ENCODE measurements at places on chromosomes 7 and 10.

- no peak overlapping the region for H3K4me3 ChIP-seq
- no peak for DNase-seq
- H3K27ac ChIP-seq = no peak overlapping the region
- no peaks in the 10 kb centered on the region for H3K4me1 ChIP-seq
- no peaks in the 10 kb centered on the region for H3K36me3 ChIP-seq
- H3K27me3 ChIP-seq = peaks cover 15% of the 10 kb centered on the region
These were observed 143.8 kb downstream of the ZNF22 start for GRCh38 chr10:45144326-45145070.

- DNase-seq = no peak
- peaks cover 4% of the 10 kb centered on the region for H3K36me3 ChIP-seq
- peaks cover 9% of the 10 kb centered on the region for H3K4me1 ChIP-seq
- no peaks in the 10 kb centered on the region for H3K27me3 ChIP-seq
These were observed 202.9 kb upstream of the MTPN start for GRCh38 chr7:136179851-136180721.

GRCh38 chr10:95233377-95234034 is 39.5 kb downstream of the ACSM6 start:
- H3K4me1 ChIP-seq = peaks cover 12% of the 10 kb centered on the region
- H3K36me3 ChIP-seq = peaks cover 5% of the 10 kb centered on the region
- H3K4me3 ChIP-seq = no peak overlapping the region
- no peak for DNase-seq

DNA sequence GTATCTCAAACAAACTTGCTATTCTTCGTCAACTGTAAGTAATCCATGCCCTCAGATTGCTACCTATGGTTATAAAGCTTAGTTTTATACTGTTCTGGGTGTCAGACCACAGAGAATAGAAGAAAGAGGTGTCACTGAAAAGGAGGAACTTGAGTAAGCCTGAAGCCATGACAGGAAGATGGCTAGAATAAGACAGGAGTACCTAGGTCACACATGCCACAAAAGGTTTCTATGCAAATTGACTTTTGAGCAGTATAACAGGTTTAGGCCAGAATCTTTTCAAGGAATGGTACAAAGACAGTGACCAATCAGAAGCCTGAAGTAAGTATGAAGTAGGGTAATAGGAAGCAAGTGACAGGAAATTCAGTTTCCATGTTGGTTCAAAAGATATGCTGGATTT is 23.5 kb downstream of the FBXW4 start:
- peaks cover 20% of the 10 kb centered on the region for H3K36me3 ChIP-seq
- peak overlapping the region; percentile 67 for H3K4me3 ChIP-seq
- DNase-seq = no peak
- no peaks in the 10 kb centered on the region for H3K27me3 ChIP-seq
- H3K27ac ChIP-seq = peak overlapping the region; percentile 36

DNA sequence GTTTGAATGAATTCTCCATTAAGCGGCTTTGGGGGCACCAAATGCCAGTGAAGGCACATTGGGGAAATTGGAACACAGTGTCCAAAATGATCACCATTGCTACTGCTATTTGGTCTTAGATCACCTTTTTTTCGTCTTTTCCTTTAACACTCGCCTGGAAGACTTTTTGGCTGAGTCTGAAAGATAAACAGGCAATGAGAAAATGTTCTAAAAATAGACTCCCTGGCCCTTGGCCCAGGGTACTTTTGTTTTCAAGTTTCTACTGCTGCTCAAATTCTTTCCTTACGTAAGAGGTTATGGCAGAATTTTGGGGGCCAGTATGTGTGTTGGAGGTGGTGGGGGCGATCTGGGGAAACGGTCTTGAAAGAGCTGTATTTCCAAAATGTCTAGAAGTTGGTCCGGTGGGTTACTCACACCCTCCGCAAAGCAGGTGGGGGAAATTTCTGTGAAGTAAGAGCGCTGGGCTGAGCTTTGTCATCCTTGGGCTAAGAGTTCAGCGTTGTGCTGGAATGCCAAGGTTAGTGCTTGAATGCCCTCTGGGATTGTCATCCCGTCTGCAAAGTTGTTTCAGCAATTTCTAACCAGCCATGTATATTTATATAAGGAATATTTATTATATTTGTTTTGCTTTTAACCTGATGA is 1.3 kb upstream of the ITPRIP start:
- peaks cover 39% of the 10 kb centered on the region for H3K4me1 ChIP-seq
- peaks cover 6% of the 10 kb centered on the region for H3K36me3 ChIP-seq
- no peaks in the 10 kb centered on the region for H3K27me3 ChIP-seq
- DNase-seq = no peak
- peak overlapping the region; percentile 98 for H3K27ac ChIP-seq
- peak overlapping the region; percentile 91 for H3K4me3 ChIP-seq
